Brain (organoid and tissue), 16 donors: ENCODE measurements at places on chromosomes 3 and 15.

DNA sequence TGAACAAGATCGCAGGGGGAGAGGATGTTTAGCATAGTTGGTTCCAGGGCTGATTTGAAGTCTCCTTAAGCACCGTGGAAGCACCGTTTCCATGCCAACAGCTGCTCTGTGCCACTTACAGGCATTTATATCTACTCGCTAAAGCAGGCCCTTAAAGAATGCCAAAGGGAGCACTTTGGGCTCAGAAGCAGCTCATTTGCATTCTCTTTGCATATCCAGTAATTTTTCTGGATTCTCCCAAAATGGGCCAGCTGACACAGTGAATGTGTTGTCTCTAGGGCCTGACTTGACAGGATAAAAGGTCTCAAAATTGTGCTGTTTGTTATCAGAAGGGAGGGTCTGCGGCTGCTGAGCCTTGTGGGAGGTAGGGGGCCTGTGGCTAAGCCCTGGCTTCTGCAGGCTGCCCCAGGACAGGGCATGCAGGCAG lies 138.6 kb downstream of the FBLN2 start:
- DNase-seq = peak; percentile 97

GRCh38 chr15:83766339-83766738 lies 112.4 kb downstream of the ADAMTSL3 start:
- DNase-seq = no peak

DNA sequence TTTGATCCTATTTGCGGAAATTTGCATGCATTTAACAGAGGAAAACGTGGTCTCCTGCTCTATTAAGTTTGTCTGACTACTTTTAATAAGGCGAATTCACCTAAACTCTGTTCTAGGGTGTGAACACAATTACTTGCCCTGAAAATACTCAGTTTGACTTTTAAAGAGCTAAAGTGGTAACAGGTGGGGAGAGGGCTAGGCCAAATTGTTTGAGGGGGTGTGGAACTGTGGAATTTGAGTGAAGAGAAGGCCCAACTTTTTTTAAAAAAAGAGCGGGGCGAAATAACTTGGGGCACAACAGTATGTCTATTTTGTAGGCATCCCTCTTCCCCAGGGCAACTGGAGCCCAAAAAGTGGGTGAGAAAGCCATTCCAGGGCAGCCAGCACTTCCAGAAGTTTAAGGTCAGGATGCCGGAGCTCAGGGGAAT lies 580 bp upstream of the FXR1 start:
- DNase-seq = no peak

GRCh38 chr3:110397115-110397514 lies 674.5 kb upstream of the NECTIN3 start:
- no peak for DNase-seq

DNA sequence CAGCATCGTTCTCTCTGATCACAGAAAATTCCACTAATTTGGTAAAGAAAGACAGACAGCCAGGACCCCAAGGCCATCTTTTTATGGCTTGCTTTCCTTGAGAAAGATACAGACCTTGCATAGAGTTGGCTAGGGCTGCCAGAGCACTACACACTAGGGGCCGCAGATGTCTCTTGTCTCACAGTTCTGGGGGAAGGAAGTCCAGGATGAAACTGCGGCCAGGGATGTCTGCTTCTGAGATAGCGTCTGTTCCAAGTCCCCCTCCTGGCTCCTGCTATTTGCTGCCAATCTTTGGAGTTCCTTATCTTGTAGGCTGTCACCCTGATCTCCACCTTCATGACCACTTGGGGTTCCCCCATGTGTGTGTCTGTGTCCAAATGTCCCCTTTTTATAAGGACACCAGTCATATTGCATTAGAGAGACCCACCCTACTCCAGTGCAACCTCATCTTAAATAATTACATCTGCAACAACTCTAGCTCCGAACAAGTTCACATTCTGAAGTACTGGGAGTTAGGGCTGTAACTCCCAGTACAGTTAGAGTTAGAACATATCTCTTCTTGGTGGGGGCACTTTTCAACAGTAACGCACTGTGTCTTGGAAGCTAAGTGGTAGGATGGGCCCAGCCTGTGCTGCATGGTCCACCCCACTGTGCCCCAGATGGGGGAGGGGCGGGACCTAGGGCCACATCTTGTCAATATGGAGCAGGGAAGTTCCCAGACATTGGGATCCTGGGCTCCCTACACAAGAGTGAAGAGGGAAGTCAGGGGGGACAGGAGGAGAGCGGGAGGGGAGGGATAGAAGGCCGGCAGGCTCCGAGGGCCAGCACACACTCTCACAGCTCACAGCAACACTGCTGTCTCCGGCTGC lies 42.2 kb downstream of the KLF15 start:
- DNase-seq = peak; percentile 85

DNA sequence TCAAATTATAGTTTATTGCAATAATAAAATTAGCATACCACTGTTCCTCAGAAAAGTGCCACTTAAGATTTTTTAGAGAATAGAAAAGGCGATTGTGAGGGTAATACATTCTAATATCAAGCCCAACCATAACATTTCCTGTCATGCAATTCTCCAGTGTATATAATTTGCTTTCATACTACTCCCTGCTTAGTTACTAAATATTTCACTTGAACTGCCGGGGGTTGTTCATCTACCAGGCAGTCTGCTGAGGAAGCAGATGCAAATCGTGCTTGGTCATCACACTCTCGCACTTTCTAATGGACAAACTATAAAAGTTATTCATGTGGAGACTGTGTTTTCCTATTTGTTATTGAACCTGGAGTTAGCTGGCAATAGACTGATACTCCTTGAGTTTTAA lies 645.6 kb upstream of the CBLB start:
- DNase-seq = no peak

- DNase-seq = no peak
Measured at GRCh38 chr3:57699591-57699990, 6.7 kb upstream of the DENND6A start.

DNA sequence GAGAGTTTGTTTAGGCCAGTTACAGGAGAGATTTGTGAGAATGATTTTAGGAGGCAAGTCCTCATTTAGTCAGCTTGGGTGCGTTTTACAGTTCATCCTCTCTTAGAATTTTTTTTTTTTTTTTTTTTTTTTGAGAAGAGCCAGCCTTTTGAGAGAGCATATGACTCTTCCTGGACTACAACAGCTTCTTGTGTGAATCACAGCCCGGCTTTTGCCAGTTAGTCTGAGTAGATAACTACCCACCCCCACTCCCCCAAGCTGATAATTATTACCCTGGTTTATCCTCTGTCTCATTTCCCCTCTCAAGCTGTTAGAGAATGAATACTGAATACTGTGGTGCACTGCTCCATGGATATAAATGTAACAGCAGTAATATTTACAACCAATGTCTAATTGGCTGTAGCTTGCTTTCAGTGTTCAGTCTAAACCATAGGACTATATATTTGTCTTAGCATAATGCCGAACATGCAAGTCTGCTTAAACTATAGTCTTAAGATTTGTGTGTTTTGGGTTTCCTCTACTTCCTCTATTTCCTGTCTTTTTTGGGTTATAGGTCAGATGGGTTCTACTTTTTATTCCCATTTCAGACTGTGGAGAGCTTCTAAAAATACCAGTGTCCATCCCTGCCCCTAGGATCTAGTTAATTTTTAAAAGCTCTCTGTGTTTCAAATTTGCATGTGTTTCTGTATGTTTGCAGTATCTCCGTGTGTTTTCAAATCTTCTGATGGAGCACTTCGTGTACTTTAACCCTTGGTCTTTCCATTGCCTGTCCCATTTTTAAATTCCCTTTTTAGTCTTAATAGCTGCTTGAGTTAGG lies 8.0 kb downstream of the CHD2 start:
- DNase-seq = peak; percentile 65

DNA sequence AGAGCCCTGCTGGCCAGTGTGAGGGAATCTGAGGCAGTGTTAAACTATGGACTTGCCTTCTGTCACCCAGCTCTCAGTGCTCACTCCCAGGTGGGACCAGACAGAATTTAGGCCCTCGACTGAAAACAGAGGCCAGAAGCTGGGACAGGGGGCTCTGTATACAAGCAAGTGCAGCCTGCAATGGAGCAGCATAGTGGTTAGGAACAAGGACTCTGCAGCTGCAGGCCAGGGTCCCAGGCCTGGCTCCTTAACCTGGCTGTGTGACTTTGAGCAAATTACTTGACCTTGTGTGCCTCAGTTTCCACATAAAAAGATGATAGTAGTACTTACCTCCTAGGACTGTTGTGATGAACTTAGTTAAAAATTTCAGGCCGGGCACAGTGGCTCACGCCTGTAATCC lies 39.8 kb downstream of the CMTM7 start:
- DNase-seq = no peak

- DNase-seq = peak; percentile 72
Measured at GRCh38 chr15:63940966-63941620, 105.2 kb downstream of the DAPK2 start.

DNA sequence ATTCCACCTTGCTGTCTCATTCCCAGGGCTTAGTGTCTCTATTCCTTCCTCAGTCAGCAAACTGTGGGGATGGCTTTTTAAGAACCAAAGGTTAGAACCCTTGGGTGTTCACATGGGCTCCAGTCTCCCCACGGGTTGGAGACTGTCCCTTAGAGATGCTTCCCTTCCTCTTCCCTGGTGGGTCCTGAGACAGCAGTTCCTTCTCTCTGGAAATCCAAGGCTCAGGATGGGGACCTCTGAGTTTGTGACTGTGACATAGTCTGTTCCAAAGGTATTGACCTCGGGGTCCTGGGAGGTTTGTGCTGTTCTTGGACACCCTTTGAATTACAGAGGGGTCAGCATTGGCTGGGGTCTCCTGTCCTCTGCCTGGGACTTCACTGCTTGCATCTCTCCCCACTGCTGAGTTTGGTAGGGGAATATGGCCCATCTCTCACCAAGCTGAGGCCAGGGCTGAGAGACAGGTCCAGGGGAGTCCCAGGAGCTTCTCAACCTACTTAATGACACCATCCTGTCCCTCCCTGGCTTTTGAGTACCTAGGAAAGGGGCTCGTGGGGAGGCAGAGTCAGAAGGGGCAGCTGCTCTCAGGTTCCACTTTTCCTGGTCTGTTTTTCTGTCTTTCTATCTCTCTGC lies 1.5 kb downstream of the GRM2 start:
- DNase-seq = no peak

GRCh38 chr3:109973733-109974132 lies 636.4 kb upstream of the DPPA4 start:
- no peak for DNase-seq

GRCh38 chr3:71587958-71588357 lies 4.4 kb upstream of the FOXP1 start:
- no peak for DNase-seq

- DNase-seq = no peak
Measured at GRCh38 chr15:31365032-31365654, 38.5 kb downstream of the KLF13 start.

DNA sequence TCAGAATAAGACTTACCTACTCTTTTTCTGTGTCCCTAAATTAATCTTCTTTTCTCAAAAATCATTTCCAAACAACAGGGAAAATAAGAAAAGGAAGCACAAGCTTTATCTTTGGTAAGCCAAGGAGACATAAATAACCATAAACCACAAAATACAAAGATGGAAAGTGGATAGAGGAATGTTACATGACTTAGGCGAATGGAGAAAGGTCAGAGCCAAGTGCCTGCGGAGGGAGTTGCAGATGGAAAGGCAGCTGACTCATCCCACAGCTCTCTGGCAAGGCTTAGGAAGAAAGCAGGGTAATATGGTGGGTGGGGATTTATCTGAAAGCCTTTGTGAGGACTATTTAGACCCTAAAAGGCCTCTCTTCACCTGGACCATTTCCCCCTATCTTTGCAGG lies 72.8 kb downstream of the GALK2 start:
- DNase-seq = no peak

DNA sequence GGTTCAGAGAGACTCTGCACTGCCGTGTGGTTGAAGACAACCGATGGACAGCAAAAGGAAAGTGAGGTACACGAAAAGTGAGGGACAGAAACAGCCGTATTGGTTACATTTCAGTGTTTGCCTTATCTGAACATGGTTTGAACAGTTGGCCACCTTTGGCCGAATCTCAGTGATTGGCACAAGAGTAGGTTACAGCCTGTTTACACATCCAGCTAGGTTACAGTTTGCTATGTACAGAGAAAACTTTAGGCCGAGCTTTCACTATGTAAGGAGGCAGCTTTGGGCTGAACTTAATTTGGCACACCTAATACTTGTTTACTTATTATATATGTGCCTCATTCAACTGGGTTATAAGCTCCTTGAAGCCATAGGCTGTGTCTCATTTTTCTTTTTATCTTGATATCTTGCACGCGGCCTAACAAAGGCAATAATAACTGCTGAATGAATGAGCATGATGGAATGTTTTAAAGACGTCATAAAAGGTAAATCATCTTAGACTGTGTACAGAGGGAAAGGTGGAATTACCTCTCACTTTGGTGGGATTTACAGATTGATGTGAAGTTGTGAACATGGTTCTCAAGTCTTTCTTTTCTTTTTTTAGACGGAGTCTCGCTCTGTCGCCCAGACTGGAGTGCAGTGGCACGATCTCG lies 17.2 kb upstream of the GREM1 start:
- no peak for DNase-seq

- no peak for DNase-seq
Measured at GRCh38 chr3:77460326-77460725, 420.4 kb downstream of the ROBO2 start.

DNA sequence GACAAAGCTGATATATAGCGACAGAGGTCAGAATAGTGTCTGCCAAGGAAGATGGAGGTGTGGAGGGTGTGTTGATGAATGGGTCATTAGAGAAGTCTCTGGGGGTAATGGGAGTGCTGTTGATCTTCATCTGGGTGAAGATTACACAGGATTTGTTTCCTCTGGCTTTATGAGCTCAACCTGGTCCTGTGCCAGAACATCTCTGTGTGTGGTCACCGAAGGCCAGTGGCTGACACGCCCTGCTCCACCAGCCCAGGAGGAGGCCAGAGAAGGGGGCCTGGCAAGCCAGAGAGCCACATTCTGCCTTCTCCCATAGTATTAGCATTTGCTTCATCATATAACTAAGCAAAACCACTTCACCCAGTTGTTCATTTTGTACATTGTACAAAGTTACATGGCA lies 121.1 kb downstream of the ZNF621 start:
- no peak for DNase-seq

- no peak for DNase-seq
Measured at GRCh38 chr3:110564674-110565073, 506.9 kb upstream of the NECTIN3 start.

DNA sequence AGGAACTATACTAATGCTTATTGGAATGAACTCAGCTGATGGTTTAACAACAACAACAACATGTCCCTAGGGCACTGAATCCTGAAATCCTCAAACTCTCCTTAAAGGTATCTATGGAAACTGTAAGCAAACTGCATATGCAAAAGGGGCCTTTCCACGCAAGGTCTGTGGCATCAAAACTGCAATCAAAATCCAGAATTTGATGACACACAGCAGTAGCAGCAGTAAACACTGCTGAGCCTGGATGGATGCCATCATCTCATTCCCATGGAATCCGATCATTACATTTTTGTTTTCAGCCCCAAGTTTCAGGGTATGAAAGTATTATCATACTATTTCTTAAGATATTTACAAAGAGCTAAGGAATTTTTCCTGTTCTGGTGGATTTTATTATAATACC lies 399.7 kb downstream of the VPS13C start:
- no peak for DNase-seq

DNA sequence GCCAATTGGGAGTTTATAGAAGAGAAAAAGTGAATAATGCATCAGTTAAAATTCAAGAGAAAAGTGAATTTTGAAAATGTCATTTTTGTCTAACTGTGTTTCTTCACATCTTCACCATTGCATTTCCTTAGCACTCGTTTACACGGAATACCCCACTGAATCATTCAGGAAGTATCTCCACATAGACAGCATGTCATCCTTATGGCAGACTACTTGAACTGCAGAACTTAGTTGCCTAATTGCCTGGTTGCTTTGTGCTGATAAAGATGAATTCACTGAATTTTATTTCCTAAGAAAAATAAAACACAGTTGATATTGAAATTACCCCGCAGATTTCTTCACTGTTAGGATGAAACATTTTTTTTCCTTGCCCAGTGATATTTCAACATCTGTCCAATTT lies 627.1 kb downstream of the ROBO1 start:
- DNase-seq = no peak
